Pulmonary artery endothelial cell (primary cell): ENCODE measurements at places on chromosomes 16 and 17. TPM values are rescaled to one million over a fixed set of nuclear protein-coding genes. Genes with fewer than 3 reads are reported as not detected.

Gene FBXW10B
- total RNA-seq = 0.21 and 0.59 TPM in 2 replicates

DNA sequence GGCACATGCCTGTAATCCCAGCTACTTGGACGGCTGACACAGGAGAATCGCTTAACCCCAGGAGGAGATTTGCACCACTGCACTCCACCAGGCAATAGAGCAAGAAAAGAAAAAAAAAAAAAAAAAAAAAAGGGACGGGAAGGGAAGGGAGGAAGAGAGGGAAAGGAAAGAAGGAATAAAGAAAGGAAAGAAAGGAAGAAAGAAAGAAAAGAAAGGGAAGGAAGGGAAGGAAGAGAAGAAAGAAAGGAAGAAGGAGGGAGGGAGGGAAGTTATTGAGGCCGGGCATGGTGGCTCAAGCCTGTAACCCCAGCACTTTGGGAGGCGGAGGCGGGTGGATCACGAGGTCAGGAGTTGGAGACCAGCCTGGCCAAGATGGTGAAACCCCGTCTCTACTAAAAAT lies 50.4 kb upstream of the STAC2 start:
- DNase-seq = no peak

DNA sequence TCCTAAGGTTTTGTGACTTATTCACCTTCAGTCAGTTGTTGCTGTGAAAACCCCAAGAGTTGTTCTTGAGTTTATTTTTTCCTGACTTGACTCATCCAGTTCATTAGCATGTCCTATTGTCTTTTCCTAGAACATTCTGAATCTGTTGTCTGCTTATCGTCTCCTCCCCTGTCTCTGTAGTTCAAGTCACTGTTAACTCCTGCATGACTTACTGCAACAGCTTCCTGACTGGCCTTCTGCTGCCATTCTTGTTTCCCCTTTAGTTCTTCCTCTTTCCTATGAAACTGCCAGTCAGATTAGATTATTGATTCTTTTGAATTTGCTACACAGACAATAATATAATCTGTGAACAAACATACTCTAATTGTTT lies 161.5 kb downstream of the FTO start:
- peak; percentile 45 for DNase-seq

Gene NOL11
- 40.1 and 52.0 TPM in 2 replicates for total RNA-seq

DNA sequence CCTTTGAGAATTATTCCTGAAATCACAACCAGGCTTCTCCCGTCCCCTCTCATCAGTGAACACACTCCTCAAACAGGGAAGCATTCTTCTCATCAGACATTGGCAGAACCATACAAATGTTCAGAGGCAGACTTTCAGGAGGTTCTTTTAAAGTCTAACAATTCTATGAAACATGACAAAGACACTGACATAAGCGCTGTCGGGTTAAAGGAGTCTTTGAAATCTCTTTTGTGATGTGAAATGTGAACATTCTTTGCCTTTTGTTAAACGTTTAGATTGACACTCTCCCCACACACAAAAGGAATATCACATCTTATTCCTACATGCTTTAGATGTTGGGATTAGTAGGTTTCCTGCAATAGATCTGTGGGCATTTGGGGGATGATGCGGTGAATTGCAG lies 63.9 kb downstream of the NETO2 start:
- no peak for DNase-seq

- DNase-seq = no peak
These were observed 57.6 kb downstream of the PRMT7 start for GRCh38 chr16:68368301-68368888.

GRCh38 chr17:72305472-72305871 lies 184.7 kb downstream of the SOX9 start:
- no peak for DNase-seq

Gene FA2H
- total RNA-seq = not detected in 2 replicates

DNA sequence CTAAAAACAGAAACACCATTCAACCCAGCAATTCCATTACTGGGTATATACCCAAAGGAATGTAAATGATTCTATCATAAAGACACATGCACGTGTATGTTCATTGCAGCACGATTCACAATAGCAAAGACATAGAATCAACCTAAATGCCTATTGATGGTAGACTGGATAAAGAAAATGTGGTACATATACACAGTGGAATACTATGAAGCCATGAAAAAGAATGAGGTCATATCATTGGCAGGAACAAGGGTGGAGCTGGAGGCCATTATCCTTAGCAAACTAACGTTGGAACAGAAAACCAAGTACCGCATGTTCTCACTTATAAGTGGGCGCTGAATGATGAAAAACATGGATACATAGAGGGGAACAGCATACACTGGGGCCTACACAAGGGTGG lies 77.2 kb upstream of the MYOCD start:
- no peak for DNase-seq

Gene KRTAP3-2
- not detected in 2 replicates for total RNA-seq

DNA sequence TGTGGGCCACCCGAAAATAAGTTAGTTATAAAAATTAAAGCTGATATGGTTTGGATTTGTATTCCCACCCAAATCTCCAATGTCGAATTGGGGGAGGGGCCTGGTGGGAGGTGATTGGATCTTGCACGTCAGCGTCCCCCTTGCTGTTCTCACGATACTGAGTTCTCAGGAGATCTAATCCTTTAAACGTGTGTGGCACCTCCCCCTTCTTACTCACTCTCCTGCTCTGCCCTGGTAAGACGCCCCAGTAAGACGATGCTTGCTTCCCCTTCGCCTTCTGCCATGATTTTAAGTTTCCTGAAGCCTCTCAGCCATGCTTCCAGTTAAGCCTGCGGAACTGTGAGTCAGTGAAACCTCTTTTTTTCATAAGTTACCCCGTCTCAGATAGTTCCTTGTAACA lies 35.4 kb downstream of the SYCE1L start:
- no peak for DNase-seq

GRCh38 chr17:71548540-71549190 lies 572.2 kb upstream of the SOX9 start:
- no peak for DNase-seq

Gene KRT15
- total RNA-seq = 1.6 and 3.4 TPM in 2 replicates

DNA sequence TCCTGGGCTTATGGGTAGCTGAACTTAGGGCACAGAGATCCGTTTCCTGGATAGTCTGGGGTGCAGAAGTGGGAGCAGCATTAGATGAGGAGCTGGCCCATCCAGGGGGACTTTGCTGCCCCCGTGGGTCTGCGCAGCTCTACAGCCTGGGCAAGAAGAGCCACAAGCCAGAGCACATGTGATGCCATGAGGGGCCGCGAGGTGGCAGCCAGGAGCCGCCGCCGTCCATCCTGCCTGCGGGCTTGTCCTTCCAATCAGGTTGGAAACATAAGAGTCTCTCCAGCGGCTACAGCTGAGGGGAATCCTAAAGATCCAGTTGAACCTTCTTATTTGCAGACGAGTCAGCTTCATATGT lies 21.9 kb downstream of the C1QTNF1 start:
- no peak for DNase-seq

- DNase-seq = no peak
These were observed 11.6 kb downstream of the FLOT2 start for GRCh38 chr17:28885951-28886350.

DNA sequence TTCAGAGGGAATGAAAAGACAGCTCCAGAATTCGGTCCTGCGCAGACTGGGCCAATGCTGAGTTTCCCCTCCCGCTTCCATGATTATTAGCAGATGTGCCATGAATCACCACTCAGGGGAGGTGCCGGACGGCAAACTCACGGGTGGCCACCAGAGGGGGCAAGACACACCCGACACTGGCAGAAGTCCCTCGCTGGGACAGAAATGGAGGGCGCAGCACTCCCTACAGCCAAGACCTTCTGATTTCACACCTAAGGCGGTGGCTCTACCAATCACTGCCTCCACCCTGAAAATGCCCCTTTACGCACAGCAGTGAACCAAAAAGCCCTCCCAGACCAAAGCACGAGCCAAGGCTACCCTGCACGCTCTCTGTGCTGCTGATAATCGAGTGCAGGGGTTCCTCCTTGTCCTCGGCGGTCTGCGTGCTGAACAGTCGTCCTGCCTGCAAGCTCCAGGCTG lies 26.8 kb downstream of the TRAP1 start:
- DNase-seq = peak; percentile 75

Gene LPO
- not detected in 2 replicates for total RNA-seq

DNA sequence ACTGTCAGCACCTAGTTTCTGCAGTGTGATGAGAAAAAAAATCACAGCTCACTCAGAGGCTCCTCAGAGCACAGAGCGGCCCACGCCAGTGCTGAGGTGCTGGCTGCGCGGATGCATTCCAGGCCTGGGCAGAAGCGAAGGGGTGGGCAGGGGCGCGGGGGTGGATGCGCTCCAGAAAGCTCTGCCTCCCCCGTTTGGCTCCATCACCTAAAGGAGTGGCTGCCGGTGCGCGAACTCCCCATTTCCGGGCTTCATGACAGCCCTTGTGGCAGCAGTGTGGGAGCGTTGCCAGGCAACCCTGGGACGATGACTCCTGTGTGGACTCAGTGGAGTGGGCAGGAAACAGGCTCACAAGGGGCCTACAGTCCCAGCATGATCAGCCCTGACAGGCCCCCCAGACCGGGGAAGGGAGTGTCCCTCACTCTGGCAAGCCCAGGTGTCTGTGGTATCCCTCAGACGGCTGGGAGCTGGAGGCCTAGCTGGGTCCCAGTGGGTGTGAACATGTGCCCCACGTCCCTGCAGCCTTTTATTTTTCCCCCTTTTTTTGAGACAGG lies 32.8 kb upstream of the NUDT16L1 start:
- peak; percentile 22 for DNase-seq

Gene ALDH3A2
- total RNA-seq = 62.9 and 83.8 TPM in 2 replicates

Gene PLCG2
- 4.7 and 7.7 TPM in 2 replicates for total RNA-seq

DNA sequence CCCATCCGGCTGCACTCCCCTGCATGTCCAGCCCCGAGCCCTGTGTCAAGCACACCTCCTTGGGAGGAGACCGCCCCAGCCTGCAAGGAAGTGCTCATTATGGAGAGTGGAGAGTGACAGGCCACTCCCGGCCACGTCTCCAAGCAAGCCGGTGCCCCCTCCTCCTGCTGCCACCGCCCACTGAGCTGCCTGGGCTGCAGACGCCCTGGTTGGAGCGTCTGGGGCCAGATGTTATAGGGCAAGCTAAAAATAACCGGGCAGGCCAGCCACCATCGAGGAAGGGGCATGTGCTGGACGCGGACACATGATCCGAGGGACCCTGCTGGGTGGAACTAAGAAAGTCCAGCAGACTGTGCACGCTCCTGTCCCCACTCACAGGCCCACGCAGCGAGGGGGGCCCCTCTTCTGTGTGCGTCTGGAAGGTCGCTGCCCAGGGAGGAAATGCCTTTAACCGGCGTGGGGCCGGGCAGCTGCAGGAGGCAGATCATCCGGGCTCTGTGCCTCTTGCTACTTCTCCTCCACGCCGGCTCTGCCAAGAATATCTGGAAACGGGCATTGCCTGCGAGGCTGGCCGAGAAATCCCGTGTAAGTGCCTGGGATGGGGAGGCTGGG lies at the start of gene WFDC1:
Gene WFDC1 (plus strand): TSS at position 348 of the 612 bp plus-strand sequence. CDS start 94 bp downstream, at position 442.
- no peak for DNase-seq

DNA sequence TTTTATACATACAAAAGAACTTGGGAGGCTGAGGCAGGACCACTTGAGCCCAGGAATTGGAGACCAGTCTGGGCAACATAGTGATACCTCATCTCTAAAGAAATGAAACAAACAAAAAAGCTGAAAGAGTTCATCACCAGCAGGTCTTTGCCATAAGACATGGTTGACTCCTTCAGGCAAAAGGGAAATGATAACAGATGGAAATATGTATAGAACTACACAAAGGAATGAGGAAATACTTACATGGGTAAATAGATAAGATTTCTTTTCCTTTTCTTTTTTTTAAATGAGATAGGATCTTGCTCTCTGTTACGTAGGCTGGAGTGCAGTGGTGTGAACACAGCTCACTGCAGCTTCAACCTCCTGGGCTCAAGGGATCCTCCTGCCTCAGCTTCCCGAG lies 165.3 kb downstream of the PARN start:
- DNase-seq = no peak

DNA sequence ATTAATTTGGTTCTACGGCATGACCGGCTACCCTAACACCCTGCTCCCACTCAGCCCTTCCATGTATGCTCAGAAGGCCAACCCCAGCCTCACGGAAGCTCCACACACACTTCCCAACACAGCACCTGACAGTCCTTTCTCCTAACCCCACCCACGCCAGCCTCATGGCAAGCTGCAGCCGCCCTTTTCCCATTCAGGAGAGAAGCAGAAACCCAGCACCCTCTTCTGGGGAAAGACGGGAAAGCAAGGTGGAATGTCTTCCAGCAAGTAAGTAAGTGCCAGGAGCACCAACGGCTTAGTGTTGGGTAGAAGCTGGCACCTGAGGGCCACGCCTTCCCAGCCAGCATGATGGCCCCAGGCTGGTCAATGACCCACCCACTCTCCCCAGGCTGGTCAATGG lies 32.1 kb downstream of the ABR start:
- peak; percentile 35 for DNase-seq

Gene WDR59
- total RNA-seq = 16.9 and 18.9 TPM in 2 replicates

GRCh38 chr16:17084130-17084529 lies 386.6 kb downstream of the XYLT1 start:
- DNase-seq = no peak
